Activated CD8-positive, alpha-beta memory T cell treated with anti-CD3 and anti-CD28 coated beads, Interleukin-2, amount 10 ng/mL, durations not matched to agents 7 days and 5 days (primary cell): ENCODE measurements at places on chromosomes 13 and 19. TPM values are rescaled to one million over a fixed set of nuclear protein-coding genes. Genes with fewer than 3 reads are reported as not detected.
A peak's percentile ranks its signal among the peaks of the same experiment; 100 is the strongest.

Gene DDA1
- total RNA-seq: 47.7 TPM

DNA sequence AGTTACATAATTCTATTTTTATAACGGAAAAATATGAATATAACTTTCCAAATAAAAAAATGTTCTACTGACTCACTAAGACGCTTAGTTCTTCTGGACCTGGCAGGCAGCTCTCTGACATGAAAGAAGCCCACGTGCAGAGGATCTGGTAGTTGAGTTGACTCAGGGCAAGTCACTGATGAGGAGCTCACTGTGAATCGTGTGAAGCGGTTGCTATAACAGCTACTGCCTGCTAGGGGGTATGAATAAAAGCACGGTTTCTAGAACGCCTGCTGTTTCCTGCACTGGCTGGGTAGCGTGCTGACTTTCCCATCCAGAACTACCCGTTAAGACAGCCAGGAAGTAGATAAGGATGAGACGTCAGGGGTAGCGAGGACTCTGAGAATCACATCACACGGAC is 54.7 kb upstream of the WASF3 start:
- DNase-seq: peak; percentile 41

GRCh38 chr19:35107545-35107944 is 8.1 kb upstream of the FXYD3 start:
- DNase-seq: no peak

Gene KLK3
- not detected for total RNA-seq

DNA sequence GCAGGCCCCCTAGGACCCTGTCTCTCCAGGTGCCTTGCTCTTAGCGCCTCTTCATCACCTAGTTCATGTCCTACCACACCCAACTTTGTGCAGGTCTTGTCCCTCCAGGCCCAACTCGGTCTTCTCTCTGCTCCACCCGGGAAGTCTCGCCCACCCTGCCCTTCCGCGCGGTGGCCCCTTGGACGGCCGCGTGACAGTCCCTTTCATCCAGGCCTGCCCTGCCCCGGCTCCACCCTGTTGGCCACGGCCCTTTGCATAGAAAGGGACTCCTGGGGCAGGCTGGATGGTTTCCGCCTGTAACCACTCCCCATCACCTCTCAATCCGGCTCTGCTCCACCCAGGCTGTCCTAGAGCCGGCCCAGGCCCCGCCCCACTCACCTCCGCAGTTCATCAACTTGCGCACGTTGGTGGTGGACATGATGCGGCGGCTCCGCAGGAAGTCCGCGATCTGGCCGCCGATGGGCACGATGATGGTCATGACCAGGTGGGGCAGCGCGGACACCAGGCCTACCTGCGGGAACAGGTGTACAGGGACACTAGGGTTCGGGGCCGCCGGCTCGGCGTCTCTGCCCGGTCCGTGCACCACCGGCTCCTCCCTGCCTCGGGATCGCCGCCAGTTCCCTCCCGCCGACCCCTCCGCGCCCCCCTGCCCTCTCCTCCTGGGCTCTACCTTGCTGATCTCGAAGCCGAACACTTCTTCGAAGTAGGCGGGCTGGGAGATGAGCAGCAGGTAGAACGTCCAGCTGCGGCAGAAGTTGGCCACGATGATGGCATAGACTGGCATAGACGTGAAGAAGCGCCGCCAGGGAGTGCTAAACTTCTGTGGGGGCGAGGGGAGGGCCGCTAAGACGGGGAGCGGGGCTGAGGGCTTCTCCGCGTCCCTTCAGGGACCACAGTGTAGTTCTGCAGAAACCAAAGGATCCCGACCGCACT is 7.2 kb downstream of the GFY start:
- peak; percentile 66 for DNase-seq

DNA sequence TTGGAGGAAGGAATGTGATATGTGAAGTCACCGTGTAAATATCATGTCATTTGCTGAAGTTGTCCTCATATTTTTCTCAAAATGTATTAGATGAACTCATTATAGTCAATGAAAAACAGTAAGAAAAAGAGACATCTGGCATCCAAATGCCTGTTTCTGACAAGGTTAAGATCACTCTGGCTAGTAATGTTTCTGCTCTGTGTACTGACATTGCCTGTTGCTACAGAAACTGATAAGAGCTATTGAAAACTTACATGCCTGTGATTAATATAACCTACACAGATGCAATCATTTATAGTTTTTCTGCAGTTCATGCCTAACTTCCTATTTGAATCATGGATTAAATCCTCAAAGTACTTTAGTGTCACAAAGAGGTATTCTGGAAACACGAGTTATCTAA is 249.8 kb downstream of the NBEA start:
- no peak for DNase-seq

DNA sequence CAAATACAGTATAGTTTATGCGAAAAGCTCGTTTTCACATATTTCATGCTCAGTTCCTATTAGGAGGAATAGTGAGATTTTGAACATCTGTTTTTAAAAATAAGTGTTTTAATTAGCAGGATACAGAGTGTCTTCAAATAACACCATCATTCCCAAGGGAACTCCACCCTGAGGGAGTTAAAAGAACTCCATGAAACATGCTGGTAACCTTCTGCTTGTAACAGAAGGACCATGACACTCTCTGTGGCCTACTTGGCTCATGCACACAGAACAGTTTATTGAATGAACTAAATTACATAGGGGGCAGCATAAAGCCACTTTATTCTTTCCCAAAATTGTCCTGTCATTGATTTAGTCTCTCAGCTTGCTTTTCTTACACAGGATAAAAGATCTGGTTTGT is 809.5 kb upstream of the SLITRK6 start:
- DNase-seq: no peak

GRCh38 chr13:44331446-44331845 is 42.2 kb upstream of the SERP2 start:
- no peak for DNase-seq

DNA sequence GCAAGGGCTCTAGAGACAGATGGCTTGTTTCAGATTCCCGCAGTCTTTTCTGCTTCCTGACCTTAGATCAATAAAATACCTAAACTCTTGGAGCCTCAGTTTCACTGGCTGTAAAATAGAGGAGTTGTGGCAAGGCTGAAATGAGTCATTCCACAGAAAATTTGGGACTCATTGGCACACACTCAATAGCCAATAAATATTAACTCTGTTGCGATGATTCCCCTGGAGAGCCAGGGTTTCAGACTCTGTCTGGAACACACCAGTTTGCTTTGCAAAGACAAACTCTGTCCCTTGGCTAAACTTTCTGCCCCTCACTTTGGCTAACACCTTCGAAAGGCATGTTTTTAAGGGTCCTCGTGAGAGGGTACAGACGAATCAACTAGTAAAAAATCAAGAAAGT is 18.1 kb upstream of the UBE2L5 start:
- no peak for DNase-seq

- no peak for DNase-seq
These were observed 43.3 kb downstream of the SKA3 start for GRCh38 chr13:21133077-21133476.

Gene ANGPTL4
- total RNA-seq: 0.82 TPM

- peak; percentile 98 for DNase-seq
These were observed at the start of gene RDH13 for GRCh38 chr19:55062735-55063491. TSS of gene RDH13 (minus strand) at chr19:55063148. CDS start at chr19:55063032, 116 bp downstream.

DNA sequence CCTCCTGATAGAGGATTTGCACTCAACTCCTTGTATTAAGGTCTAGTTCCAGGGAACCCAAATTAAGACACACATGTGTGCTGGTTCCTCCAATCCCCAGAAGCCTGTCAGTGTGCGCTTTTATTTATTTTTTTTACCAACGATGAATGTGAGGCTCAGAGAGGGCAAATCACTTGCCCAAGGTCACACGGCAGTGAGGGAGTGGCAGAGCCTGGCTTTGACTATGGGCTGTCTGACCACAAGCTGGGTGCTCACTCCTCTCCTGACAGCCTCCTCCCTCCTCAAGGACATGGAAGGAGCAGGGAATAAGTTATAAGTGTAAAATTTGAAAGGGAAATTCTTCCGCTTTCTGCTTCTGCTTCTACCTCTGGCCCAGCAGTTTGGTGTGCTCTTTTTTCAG is 48.9 kb downstream of the CYP4F22 start:
- DNase-seq: no peak

GRCh38 chr19:776549-776948 is 20.7 kb upstream of the PTBP1 start:
- no peak for DNase-seq

GRCh38 chr19:49559928-49560327 is 20.4 kb downstream of the NOSIP start:
- no peak for DNase-seq

GRCh38 chr13:84237143-84237542 is 354.9 kb upstream of the SLITRK1 start:
- no peak for DNase-seq

Gene NCR1
- 0.80 TPM for total RNA-seq

DNA sequence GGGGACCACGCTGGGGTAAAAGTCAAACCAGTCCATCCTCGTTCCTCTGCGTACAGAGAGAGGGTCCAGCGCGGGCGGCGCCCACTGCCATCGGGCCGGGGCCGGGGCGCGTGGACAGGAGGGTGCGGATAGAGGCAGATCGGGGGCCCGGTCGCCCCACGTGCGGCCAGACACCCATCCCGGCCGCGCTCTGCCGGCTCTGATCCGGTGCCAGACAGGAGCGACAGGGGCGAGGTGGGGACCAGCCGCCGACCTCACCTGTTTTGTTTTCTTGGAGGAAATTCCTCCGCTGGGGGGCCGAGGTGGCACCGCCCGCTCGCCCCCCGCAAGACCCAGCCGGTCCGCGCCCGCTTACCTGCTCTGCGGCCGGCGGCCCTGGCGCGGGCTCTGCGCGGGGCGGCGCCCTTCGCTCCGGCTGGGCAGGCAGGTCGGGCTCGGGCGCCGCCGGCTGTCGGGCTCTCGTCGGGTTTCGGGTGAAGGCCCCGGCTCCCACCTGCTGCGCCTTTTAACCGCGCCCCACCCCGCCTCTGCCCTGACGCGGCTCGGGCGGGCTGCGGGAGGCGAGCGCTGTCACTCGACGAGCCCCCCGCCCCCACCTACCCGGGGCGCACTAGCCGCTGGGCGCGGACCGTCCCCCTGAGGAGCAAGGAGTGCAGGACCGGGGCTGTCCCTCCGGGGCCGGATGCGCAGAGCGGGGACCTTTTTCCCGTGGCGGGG is at the start of gene GJB6:
Gene GJB6, minus strand, starts transcription at position 481 of the 717 bp plus-strand sequence. CDS start 8,839 bp downstream, outside the sequence.
- no peak for DNase-seq

GRCh38 chr19:38980583-38981374 is 5.2 kb upstream of the FBXO17 start:
- no peak for DNase-seq

DNA sequence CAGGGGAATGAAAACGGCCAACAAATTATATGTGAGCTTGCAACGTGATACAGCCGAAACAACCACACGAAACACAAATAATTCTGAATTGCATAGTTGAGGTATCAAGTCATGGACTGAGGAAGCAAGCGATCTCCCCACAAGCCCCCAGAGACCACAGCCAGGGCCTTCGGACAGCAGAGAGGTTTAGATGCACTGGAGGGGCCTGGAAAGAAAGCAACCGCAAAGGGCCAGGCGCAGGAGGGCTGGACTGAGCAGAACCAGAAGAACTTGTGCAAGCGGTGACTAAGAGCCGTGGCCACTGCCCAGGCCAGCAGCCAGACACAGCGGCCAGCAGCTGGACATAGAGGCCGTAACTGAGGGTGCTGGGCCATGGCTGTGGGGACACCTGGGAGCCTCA is 131.4 kb downstream of the TNFRSF19 start:
- peak; percentile 27 for DNase-seq

GRCh38 chr13:26323127-26323526 is 69.2 kb downstream of the CDK8 start:
- DNase-seq: no peak

Gene DPP9
- total RNA-seq: 98.0 TPM

Gene NAPSA
- 5.3 TPM for total RNA-seq

Gene TMIGD2
- total RNA-seq: 40.7 TPM

- DNase-seq: peak; percentile 19
These were observed 97.0 kb downstream of the SCGB2B2 start for GRCh38 chr19:34580055-34580336.

GRCh38 chr19:15378534-15379082 is 979 bp downstream of the AKAP8 start:
- DNase-seq: peak; percentile 70

GRCh38 chr19:48588670-48589401 is 17.7 kb upstream of the SPACA4 start:
- DNase-seq: peak; percentile 90

DNA sequence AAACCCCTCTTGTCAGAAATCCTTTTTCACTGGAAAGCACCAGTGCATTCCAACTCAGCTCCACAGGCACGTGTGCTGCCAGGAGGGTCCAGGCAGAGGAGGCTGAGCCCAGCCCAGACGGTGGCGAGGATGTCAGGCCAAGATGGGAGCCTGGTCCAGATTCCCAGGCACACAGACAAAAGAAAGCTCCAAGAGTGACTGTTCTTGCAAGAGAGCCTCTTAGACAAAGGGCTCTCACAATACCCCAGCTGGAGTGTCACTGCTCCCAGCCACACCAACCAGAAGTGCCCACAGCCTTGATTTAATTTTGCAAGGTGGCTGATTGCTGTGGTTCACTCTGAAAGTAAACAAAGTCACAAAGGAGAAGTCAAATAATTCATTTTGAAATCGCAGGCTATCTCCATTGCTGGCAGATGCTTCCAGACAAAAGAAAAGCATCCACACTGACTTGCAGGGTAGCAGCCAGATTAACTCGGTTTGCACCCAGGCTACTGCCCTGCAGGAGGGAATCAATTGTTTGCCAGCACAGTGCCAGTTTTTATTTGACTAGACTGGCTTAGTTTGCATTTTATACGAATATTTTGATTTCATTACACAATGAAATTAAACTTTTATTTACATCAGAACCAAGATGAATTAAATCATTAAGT is 95.1 kb downstream of the RAB20 start:
- no peak for DNase-seq
